Effector memory CD8-positive, alpha-beta T cell (primary cell): ENCODE measurements at places on chromosomes 3 and 15.

- DNase-seq = no peak
These were observed 878.8 kb downstream of the NAALADL2 start for GRCh38 chr3:175737646-175738572.

- DNase-seq = no peak
These were observed 315.9 kb downstream of the LSAMP start for GRCh38 chr3:116129187-116129946.

DNA sequence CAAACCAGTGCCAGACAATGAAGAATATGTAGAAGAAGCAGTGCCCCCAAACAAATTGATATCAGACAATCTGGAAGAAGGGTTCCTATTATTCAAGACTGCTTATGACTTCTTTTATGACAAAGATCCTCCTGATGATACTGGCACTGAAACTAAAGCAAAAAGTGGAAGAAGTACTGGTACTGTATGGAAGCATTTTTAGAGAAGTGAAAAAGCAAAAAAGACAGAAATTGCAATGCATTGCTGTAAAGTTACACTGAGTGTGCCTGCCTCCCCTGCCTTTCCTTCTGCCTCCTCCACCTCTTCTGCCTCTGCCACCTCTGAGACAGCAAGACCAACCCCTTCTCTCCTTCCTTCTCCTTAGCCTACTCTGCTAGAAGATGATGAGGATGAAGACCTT, 167.6 kb downstream of the PLCL2 start:
- DNase-seq = no peak

DNA sequence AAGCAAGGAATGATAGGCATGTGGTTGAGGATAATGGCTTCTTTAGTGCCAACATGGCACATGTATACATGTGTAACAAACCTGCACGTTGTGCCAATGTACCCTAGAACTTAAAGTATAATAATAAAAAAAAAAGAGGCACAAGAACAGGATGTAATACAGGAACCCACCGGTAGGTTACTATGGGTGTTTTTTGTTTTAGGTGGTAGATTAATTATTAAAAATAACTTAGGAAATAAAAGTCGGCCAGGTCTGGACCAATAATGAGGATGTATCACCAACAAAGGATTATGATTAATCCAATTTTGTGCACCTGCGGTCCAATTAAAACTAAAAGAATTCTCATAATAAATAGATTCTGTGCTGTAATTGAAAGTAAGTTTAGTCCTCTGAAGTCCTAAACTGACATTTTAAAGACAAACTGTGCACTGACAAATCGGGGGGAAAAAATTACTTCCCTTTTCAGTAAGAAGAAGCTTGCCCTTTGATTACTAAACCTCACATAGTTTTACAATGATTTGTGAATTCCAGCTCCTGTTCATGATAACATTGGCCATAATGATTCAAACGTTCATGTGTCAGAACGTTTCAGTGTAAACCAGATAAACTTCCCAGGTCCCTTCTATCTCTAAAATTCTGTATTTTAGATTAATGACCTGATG, 62.2 kb downstream of the CASR start:
- DNase-seq = no peak

DNA sequence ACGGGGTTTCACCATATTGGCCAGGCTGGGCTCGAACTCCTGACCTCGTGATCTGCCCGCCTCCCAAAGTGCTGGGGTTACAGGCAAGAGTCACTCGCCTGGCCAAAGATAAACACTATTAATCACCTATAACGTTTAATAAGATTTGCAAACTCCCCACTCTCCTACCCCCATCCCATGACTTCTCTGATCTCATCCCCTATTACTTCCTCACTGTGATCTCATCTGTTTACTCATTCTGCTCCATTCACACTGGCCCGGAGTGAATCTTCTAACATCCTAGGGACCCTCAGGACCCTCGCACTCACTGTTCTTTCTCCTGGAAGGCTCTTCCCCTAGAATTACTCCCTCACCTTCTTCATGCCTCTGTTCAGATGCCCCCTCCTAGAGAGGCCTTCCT, 78.9 kb downstream of the DGKG start:
- DNase-seq = no peak

- DNase-seq = no peak
These were observed 584.8 kb downstream of the DIPK2A start for GRCh38 chr3:144556392-144556791.

- DNase-seq = no peak
These were observed 583.9 kb downstream of the NTRK3 start for GRCh38 chr15:87672309-87673288.

DNA sequence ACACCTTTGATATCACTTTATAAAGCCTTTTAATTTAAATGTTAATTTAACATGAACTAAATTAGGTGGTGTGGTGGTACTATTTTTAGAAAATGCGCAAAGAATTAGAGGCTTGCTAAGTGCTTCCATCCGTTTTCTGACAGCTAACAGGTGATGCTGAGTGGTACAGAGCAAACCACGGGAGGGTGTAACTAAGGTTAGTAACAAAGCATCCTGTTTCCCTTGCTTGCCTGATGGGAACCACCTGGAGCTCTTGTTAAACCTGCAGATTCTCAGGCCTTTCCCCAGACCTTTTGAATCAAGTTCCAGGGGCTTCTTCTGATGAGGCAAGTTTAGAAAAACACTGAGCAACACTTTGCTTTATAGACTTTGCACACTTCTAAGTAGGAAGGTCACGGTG, 101.0 kb downstream of the ATG7 start:
- no peak for DNase-seq

GRCh38 chr15:81023483-81024264, 23.0 kb downstream of the TLNRD1 start:
- DNase-seq = no peak

GRCh38 chr15:101308604-101309435, 13.8 kb upstream of the SNRPA1 start:
- no peak for DNase-seq

DNA sequence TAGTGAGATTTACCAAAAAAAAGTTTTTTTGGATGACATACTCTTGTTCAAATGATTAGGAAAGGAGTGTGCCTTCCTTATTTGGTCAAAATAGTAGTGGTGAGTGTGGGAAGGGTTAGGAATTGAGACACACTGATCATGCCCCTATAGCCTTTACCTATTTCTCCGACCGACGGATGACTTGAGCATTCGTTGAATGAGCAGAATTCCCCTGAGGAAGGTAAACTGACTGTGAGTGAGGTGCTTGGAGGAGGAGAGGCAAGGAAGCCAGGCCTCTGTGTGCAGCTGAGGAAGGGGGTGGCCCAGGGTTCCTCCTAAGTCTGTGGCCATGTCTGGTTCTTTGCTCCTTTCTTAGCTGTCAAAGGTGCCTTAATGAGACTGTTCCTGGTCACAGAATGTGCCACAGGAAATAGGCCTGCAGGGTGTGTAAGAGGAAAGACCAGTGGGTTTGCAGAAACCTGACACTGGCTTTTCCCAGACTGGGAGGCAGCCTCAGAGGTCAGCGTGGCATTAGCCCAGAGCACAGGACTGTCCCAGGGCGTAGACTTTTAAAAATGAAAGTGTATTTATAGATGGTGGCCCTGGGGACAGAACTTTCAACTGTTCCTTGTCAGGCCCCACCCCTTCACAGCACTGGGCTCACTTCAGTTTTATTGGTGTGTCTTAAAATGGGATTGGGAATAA, 307.7 kb upstream of the C2CD4B start:
- no peak for DNase-seq

- DNase-seq = peak; percentile 8
These were observed 625.8 kb downstream of the TAFA4 start for GRCh38 chr3:68306571-68306970.

GRCh38 chr3:86708893-86709292, 282.1 kb downstream of the VGLL3 start:
- no peak for DNase-seq

- DNase-seq = no peak
These were observed 416.6 kb upstream of the WNT5A start for GRCh38 chr3:55903680-55904079.

DNA sequence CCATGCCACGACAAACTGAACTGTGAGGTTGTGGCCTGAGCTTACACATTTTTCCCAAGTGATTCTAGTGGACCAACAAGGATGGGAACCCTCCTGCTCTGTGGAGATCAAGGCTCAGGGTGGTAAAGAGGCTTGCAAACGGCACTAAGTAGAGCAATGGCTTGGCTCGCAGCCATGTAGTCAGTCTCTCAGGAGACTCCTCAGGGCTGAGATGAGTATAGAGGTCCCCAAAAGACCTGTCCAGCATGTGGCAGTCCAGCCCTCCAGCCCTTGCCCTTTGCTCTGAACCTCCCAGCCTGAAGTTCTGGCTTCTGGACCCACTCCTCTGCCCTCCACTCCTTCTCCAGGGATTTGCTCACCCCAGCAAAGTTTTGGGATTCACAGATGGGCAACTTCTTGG, 8.3 kb upstream of the CAMP start:
- DNase-seq = no peak

DNA sequence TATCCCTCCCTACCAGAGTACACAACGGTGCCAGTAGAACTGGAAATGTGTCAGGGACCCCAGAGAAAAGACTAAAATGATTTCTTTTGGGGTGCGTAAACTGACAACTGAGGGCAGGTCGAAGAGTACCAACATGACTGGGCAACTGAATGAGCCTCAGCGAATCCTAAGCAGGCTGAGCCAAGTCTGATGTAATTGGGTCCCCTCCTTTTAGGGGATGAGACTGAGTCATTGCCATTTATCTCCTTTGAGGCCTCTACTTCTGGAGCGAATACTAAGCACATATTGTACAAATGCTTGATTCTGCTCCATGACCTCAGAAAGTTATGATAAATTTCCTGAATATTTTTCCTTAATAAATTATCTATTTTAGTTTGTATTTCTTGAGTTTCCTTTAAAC, 17.3 kb upstream of the GPR156 start:
- DNase-seq = no peak

DNA sequence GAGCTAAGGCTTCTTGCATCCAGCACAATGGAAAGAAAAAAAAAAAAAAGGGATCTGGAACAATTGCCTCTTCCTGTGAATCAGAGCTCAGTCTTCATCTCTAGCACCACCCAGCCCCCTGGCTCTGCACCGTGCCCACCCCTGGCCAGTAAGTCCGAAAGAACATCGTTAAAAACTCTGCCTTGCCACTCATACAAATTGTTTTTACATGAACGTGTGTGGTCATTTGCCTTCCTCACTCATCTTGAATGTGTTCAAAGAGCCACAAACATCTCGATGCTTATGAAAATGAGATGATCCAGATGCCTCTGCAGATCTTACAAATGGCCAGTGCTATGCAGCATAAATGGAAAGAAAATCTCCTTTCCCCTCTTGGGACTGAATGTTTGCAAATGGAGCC, 400.0 kb upstream of the PPP2R3A start:
- no peak for DNase-seq
